ENCODE measurements at places on chromosomes 5 and 9.

- DNase-seq = no peak
These were observed 29.2 kb downstream of the CDKN2A start for GRCh38 chr9:21964925-21965385.

DNA sequence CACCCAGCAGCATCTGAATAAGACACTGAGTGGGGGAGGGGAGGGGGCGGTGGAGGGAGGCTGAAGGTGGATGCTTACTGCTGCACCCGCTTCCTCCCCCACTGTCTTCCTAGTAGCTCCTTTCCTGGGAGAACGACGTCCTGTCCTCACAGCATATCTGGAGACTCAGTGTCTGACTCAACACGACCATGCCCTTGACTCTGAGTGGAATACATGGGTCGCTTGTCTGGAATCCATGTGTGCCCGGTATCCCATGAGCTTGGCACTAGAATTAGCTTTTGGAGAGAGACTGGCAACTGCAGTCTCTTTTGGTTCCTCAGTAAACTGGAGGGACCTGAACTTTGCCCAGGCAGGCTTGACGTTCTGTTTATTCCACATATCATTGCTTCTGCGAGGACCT, 125.4 kb upstream of the FAM120A start:
- no peak for DNase-seq

- no peak for DNase-seq
These were observed 599 bp downstream of the LYRM7 start for GRCh38 chr5:131171276-131171810.

DNA sequence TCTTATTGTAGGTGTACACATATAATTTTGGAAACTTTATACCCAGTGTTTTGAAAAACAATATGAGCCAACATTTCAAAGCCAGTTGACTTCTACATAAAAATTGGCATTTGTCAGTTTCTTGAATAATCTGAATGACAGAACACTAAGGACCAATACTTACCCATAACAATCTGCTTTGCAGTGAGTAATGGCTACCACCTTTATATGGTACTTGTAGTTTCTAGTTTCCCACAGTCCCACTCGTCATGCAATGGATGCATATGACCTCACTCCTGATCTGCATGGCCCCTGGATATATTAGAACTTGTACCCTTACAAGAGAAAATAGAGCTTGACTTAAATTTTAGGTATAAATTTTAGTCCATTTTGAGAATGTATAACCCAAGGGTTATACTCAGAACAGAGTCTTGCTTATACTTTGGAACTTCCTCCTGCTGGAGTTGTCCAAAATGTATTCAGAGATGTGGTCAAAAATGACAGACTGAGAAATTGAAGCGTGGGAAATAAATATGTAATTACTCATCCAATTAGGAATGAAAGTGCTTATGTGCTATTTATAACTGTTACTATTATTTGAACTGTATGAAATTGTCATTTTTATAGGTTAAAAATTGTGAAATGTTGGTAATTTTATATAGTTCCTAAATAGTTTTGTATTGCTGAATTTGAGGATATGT, 19.5 kb downstream of the XRCC4 start:
- DNase-seq = no peak

GRCh38 chr5:60148366-60148765, 254.8 kb upstream of the PDE4D start:
- DNase-seq = peak; percentile 34

DNA sequence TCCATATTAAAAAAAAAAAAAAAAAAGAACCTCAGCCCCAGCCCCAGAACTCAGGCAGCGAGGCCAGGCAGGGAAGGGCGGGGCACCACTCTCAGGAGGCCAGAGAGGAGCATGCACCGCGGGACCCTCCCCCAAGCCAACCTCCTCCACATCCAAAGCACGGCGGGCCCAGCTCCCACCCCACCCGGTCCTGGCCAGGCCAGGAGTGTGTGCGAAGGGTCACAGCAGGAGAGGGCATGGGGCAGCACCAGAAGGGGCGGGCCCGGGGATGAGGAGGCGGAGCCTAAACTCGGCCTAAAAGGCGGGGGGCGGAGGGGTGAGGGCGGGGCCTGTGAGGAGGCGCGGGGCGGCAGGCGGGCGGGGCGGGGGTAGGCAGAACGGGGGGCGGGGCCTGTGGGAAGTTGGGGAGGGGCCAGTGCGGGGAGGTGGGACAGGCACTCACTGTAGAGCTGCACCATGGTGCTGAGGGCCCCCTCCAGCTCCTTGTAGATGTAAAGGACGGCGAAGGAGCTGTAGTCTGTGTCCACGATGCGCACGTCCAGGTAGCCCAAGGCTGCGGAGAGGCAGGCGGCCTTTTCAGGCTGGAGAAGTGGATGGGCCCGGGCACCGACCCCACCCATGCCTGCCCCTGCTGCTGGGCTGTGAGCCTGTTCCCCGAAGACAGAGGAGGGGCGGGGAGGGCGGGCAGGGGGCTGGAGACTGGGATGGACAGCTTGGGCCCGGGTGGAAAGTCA, 1.2 kb downstream of the LCN15 start:
- no peak for DNase-seq

GRCh38 chr5:152568016-152568415, 162.9 kb upstream of the NMUR2 start:
- no peak for DNase-seq

GRCh38 chr5:65721050-65721719, 724 bp downstream of the SGTB start:
- DNase-seq = peak; percentile 36

DNA sequence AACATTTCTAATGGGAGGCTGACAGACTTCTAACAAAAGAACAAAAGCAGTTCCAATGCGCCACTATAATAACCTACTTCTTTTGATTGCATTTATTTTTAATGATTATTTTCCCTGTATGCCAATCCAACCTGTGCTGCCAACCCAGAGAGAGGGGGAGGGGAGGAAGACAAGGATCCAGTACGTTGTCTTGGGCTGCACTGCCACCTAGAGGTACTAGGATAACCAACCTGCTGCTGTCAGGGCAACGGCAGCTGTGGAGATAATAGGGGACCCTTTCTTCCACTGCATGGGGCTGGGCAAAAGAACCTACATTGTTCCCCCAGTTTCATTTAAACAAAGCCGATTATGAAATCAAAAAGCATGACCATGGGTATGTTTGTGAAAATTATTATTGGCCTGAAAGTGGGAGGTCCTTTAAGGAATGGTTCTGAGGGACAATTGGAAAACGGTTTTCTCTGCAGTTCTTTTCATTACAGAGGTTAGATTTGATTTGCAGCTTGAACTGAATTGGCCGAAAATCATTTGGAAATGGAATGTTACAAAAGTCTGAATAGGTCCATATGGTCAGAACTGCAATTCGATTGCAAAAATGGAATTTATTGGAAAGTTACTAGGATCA, 101.3 kb downstream of the RASEF start:
- DNase-seq = peak; percentile 18

- no peak for DNase-seq
These were observed 118.0 kb upstream of the ICE1 start for GRCh38 chr5:5304361-5305020.

DNA sequence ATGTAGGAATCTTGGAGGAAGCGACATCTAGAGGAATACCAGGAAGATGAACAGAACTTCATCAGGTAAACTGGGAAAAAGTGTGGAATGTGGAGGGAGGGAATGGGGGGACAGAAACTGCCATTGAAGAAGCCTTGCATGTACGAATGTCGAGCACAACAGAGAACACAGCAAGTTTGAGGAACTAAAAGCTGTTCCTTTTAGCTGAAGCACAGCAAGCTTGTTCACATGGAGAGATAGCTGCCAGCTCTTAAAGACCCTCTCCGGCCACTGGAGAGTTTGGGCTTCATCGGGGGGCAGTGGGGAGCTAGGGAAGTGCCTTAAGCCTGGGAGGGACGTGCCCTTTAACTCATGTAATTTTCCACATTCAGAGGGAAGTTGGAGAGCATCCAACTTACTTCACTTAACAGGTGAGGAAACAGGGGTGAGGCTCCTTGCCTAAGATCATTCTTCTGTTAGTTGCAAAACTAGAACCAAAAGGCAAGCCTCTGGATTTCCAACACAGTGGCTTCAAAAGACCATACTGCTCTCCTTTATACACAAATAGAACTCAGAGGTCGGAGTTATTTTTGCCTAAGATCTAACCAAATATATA, 2.3 kb upstream of the CYFIP2 start:
- no peak for DNase-seq

- DNase-seq = no peak
These were observed 82.3 kb downstream of the MACIR start for GRCh38 chr5:103340717-103341388.

GRCh38 chr9:134458207-134459108, 132.2 kb downstream of the RXRA start:
- peak; percentile 41 for DNase-seq

DNA sequence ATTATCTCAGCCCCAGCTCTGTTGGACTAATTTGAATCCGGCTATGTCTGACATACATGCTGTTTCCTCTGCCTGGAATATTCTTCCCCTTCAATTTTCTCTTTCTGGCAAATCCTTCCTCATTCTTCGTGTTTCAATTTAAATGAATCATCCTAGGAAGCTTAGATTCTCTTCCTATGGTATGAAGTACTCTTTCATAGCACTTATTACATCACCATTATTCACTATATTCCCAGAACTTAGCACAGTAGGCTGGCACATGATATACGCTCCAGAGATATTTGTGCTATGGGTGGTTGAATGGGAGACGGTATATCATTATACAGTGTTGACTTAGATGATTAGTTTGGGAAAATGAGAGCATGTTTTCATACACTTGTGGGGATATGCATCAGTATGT, 91.0 kb upstream of the JAK2 start:
- DNase-seq = peak; percentile 62

DNA sequence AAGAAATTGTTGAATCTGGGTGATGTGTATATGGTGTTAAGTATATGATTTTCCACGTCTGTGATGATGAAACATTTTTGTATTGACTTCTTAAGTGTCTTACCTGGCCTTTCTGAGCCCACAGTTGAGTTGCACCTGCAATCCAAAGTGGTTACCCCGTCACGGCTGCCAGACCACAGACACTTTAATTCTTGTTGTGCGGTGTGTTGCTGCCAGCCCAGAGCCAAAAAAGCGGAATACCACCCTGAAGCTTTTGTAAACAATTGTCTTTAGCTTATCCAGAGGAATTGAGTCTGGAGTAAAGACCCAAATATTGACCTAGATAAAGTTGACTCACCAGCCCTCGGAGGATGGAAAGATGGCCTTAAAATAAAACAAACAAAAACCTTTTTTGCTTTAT, 35.1 kb downstream of the MTAP start:
- no peak for DNase-seq

DNA sequence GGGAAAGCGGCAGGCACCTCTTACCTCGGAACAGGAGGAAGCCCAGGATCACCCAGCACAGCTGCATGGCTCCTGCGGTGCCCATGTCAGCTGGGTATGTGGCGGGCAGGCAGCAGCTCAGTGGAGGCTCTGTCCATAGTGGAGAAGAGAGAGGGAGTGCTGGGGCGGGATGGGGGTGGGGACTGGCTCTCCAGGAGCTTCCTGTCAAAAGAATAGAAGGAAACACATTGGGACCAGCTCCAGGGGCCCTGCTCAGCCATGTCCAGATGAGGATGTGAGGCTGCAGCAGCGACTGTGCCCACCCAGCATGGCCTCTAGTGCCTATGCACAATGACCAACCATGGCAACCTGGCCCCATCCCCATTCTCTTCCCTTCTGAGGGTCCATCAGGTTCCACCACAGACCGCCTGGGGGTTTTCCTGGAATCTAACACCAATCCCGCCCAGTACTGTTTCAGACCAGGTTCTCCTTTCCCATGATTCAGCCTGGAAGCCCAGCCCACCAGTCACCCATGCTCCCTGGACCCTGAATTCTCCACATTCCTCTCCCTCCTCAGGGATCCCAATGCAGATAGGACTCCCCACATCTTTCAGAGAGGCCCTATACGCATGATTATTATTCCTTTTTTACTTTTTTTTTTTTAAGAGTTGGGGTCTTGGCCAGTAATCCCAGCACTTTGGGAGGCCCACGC, at the start of gene ECSCR:
Gene ECSCR, minus strand, starts transcription at position 158 of the 691 bp plus-strand sequence. Its CDS starts 73 bp downstream, at position 85.
- no peak for DNase-seq

DNA sequence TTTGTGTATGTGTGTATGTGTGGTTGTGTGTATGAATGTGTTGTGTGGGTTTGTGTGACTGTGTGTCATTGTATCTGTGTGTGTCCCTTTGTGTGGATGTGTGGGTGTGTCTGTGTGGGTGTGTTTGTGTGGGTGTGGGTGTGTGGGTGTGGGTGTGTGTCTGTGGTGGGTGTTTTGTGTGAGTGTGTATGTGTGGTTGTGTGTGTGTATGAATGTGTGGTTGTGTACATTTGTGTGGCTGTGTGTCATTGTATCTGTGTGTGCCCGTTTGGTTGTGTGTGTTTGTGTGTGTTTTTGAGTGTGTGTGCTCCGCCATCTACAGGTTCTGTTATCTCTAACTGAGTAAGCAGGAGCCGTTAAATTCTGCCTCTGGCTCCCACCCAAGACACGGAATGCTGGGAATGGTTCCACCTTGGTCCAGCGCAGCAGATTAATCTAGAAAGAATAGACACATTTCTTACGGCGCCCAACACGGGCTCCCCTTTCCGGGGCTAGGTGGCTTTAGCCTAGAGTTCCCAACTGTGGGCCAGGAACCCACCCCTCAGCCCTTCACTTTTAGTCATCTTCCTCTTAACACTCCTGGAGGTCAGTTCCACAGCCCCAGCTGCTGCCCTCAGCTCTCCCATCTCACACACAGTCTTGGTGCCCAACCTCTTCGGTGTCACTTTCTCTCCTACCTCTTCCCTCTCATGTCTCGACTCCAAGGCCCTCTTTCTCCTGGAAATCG, 197.1 kb downstream of the TTLL11 start:
- DNase-seq = no peak

GRCh38 chr9:38526591-38526990, 93.8 kb downstream of the ANKRD18A start:
- DNase-seq = no peak

All from skeletal muscle cell (primary cell).